Panc1 (cell line): ENCODE measurements at places on chromosomes 1 and 21. TPM values are rescaled to one million over a fixed set of nuclear protein-coding genes. Genes with fewer than 3 reads are reported as not detected.

- H3K27me3 ChIP-seq: no peaks in the 10 kb centered on the region
- H3K36me3 ChIP-seq: no peaks in the 10 kb centered on the region
- H3K27ac ChIP-seq: no peak overlapping the region
- no peak for DNase-seq
- no peaks in the 10 kb centered on the region for H3K4me1 ChIP-seq
These were observed 101.1 kb downstream of the S1PR1 start for GRCh38 chr1:101337968-101338367.

DNA sequence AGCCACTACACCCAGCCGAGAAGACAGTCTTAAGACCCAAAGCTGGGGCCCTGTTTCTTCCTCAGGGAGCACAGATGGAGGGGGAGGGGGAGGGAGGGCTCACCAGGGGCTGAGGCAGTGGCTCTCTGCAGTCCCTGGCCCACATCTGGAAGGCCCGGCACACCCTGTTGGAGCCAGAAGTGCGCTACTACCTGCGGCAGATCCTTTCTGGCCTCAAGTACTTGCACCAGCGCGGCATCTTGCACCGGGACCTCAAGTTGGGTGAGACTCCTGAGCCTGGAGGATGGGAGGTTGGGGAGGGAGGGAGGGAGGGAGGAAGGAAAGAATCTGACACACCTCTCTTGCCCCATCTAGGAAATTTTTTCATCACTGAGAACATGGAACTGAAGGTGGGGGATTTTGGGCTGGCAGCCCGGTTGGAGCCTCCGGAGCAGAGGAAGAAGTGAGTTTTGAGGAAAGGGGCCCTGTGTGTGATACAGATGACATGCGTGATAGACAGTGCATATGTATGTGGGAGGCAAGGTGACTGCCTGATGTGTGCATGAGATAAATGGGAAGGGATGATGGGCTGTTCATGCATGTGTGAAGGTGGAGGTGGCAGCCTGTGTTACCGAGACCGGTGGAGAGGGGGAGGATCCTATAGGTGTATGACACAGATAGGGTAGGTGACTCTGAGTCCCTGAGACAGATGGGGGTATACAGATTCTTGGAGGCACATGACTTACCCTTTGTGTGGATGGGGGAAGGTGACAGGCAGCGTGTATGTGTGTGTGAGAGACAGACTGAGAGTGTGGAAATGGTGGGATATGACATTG is 1.5 kb downstream of the PLK3 start:
- H3K36me3 ChIP-seq: no peaks in the 10 kb centered on the region; the same call in 1 of the 2 replicates
- H3K4me3 ChIP-seq: peak overlapping the region; percentile 83
- H3K4me1 ChIP-seq: peaks cover 24% of the 10 kb centered on the region
- no peak for DNase-seq
- H3K27me3 ChIP-seq: no peaks in the 10 kb centered on the region

DNA sequence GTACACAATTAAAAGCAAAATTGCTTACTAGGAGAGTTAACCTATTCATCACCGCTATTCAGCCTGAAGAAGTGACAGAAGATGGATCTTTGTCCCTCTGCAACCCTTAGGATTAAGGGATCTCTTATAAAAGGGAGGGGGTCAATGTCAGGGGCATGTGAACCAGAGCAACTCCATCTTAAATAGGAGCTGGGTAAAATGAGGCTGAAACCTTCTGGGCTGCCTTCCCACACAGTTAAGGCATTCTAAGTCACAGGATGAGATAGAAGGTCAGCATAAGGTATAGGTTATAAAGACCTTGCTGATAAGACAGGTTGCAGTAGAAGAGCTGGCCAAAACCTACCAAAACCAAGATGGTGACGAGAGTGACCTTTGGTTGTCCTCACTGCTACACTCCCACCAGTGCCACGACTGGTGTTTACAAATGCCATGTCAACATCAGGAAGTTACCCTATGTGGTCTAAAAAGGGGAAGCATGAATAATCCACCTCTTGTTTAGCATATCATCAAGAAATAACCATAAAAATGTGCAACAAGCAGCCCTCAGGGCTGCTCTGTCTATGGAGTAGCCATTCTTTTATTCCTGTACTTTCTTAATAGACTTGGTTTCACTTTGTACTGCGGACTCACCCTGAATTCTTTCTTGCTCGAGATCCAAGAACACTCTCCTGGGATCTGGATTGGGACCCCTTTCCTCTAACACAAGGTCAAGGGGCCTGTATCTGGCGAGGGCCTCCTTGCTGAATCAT is 35.3 kb upstream of the NEK2 start:
- H3K4me1 ChIP-seq: peaks cover 6% of the 10 kb centered on the region
- H3K4me3 ChIP-seq: no peak overlapping the region
- no peak for DNase-seq
- H3K36me3 ChIP-seq: no peaks in the 10 kb centered on the region
- peak overlapping the region; percentile 32; the same call in 1 of the 2 replicates for H3K27ac ChIP-seq
- H3K27me3 ChIP-seq: no peaks in the 10 kb centered on the region

GRCh38 chr1:7785108-7785507 is 1.0 kb downstream of the PER3 start:
- H3K27ac ChIP-seq: peak overlapping the region; percentile 72
- H3K4me1 ChIP-seq: peaks cover 16% of the 10 kb centered on the region
- H3K36me3 ChIP-seq: peaks cover 11% of the 10 kb centered on the region
- H3K27me3 ChIP-seq: no peaks in the 10 kb centered on the region

Gene SPRR2D
- not detected for total RNA-seq

GRCh38 chr1:198455966-198456365 is 84.5 kb downstream of the ATP6V1G3 start:
- H3K4me3 ChIP-seq: no peak overlapping the region
- H3K27ac ChIP-seq: no peak overlapping the region
- no peak for DNase-seq
- H3K4me1 ChIP-seq: no peaks in the 10 kb centered on the region

DNA sequence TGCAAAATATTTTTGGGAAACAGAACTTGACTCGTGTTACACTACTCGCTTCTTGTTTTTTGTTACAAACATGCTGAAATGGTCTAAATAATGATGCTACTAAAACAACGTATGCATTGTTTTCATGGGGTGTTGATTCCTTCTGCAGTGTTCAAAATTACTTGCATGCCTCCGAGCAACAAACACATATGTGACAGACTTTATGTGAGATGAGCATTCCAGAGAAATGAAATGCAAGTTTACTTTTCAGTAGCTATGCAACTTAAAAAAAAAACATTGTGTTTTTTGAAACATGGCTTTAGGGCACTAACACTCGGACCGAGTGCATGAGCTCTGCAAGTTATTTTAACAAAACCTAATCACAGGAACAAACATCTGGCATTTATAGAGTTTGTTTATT is 84.8 kb downstream of the CAMTA1 start:
- no peak overlapping the region for H3K4me3 ChIP-seq
- DNase-seq: no peak
- no peaks in the 10 kb centered on the region for H3K27me3 ChIP-seq
- H3K36me3 ChIP-seq: no peaks in the 10 kb centered on the region

GRCh38 chr1:79105500-79105899 is 99.0 kb upstream of the ADGRL4 start:
- H3K27me3 ChIP-seq: no peaks in the 10 kb centered on the region
- H3K4me3 ChIP-seq: no peak overlapping the region
- no peak overlapping the region for H3K27ac ChIP-seq
- H3K4me1 ChIP-seq: no peaks in the 10 kb centered on the region
